ENCODE measurements at places on chromosomes 7 and 10. TPM values are rescaled to one million over a fixed set of nuclear protein-coding genes. Genes with fewer than 3 reads are reported as not detected.

Gene SPAM1
- not detected for total RNA-seq

Gene ABCB4
- total RNA-seq: 3.8 TPM

- DNase-seq: no peak
Measured at GRCh38 chr7:45084901-45085618, 3.7 kb downstream of the NACAD start.

Gene ASB10
- total RNA-seq: not detected

- DNase-seq: no peak
Measured at GRCh38 chr10:112367516-112367915, 6.4 kb upstream of the ACSL5 start.

DNA sequence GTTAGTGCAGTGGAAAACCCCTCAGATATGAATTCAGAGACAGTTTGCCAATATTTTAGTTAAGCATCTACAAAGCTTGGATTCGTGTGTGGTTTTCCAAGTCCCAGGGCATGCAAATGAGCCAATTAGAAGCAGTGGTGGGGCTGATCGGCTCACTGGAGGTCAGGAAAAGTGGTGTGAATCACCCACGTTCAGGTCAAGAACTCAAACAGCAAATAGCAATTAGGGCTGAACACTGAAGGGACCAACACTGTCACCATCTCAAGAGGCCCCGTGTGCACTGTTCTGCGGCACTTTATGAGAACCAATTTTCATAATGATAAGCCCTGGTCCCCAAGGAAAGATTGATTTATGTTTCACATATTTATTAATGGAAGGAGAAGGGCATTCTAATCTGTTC is 68.9 kb downstream of the ADARB2 start:
- no peak for DNase-seq

Gene HTRA1
- 18.8 TPM for total RNA-seq

DNA sequence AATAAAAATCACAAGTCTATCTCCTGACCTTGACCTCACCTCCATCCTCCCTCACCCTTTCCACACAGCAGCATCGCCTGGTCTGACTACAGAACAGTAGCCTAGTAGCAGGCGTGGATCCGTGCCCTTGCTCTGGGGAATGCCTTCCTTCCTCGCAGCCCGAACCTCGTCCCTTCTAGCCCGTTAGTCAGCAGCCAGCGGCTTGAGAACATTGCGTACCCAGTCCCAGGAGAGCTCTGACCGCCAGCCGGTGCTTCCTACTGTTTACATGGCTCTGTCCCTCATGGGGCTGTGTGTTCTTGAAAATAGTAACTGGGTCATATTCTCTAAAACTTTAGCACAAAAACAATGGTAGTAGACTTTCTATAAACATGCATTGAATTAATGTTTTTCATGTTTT is 682.7 kb upstream of the IGFBP3 start:
- no peak for DNase-seq

DNA sequence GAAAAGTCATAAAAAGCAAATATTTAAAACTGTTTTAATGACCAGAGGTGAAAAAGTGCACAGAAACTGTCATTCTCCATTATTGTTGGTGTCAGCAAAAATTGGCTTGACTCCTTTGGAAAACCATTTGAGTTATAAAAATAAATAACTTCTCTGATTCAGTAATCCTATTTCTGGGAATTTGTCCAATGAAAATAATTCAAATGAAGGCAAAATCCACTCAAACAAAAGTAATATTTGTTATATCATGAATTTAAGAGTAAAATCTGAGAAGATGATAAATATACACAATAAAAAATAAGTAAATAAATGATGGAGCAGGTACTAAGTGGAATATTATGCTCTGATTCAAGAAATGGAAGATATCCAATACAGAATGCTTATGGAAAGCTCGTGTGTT is 326.6 kb upstream of the KLF6 start:
- DNase-seq: no peak

DNA sequence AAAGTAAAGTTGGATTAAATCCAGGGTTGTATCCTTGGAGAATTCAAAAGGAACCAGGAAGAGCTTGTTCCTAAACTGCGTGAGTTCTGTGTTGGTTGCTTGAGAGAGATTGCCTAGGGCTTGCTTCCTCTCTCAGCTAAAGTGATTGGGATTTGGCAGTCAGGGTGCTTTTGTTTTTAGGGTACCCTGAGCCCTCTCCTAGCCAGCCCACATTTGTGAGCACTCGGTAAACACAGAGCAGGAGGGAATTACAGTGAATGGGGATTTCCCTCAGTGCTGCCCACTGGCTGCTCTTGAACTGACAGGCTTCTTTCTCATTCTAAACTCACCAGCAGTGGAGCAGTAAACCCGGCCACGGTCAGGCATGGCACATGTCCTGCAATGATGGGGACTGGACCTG is 146.9 kb downstream of the TPST1 start:
- no peak for DNase-seq

GRCh38 chr7:77199013-77199966 is at the start of gene FGL2:
TSS of gene FGL2 (minus strand) at chr7:77199819. CDS start at chr7:77199793, 26 bp downstream.
- DNase-seq: no peak

GRCh38 chr7:128424686-128425275 is 15.0 kb upstream of the IMPDH1 start:
- no peak for DNase-seq

DNA sequence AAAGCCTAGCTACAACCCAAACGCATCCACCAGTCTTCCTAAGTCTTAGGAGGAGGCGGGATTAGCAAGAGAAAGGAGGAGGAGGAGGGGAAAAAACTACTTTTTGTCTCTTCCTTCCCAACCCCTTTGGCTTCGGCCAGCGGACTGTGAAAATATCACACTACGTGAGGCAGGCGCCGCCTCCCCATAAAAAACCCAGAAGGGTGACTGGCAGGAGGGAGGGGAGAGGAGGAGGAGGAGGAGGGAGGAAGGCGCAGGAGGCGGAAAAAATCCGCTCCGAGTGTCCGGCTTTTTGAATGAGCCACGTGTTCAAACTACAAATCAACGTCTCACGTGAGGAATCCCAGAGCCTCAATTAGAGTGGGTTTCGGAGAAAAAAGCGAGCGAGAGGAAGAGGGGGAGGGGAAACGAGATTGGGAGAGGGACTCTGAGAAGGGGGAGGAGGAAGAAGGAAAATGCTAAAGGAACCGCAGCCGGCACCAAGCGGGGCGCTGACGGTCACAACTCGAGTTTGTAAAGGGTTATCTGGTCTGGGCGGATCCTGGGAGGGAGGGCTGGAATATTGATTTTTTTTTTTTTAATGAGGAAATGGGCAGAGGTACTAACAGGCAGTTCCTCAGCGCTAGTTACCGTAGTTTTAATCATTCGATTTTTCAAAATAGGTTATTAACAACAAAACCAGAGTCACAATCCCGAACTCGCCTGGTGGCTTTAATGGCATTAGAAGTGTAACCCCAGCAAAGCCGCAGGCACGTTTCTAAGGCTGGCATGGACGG is at the start of gene IGF2BP3:
Gene IGF2BP3 (minus strand): TSS at position 162 of the 776 bp plus-strand sequence. CDS start 381 bp downstream, outside the sequence.
- no peak for DNase-seq

- no peak for DNase-seq
Measured at GRCh38 chr7:137847568-137848050, 835 bp upstream of the DGKI start.

DNA sequence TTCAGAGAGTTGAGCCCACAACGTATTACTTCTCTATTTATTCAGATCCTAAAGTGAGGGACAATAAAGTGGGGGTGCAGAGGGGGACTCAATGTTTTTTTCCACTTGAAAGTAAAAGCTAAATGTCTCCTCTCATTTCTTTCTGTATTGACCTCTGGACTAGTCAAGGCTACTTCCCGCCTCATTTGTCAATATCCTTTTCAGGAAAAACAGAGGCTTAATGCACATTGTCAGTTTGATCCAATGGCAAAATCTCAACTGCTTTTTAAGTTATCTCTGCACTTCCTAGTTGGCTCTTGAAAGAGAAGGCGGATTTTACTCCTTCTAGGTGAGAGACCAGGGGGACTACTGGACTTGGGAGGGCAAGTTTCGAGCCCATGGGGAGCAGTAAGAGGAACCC is 56.4 kb downstream of the HIPK2 start:
- no peak for DNase-seq

Gene AKR1C3
- total RNA-seq: 1.6 TPM

GRCh38 chr7:106153891-106154449 is 41.9 kb upstream of the SYPL1 start:
- DNase-seq: peak; percentile 88

GRCh38 chr7:100689230-100690135 is 4.6 kb downstream of the GIGYF1 start:
- DNase-seq: no peak

GRCh38 chr7:95330204-95330960 is 6.0 kb upstream of the PON1 start:
- DNase-seq: no peak

DNA sequence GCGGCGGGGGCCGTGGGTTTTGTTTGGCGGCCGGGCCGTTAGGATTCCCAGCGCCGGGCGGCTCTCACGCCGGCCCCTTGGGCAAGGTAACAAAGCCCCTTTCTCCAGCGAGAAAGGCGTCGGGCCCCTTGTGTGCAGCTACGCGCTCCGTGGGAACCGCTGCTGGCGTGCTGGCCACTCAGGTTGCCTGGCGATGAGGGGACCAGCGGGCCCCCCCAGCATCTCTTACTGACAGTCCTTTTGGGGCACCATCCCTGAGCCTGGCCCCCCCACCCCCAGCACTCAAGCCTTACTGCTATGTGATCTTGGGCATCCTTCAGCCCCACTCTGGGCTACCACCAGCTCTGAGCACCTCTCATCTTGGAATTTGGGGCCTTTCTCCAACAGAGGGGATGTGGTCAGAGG is 1.8 kb downstream of the LFNG start:
- no peak for DNase-seq

Gene GPR26
- total RNA-seq: 12.0 TPM

GRCh38 chr7:27316311-27316710 is 73.7 kb downstream of the EVX1 start:
- no peak for DNase-seq

GRCh38 chr7:116731023-116731395 is 59.0 kb downstream of the MET start:
- no peak for DNase-seq

DNA sequence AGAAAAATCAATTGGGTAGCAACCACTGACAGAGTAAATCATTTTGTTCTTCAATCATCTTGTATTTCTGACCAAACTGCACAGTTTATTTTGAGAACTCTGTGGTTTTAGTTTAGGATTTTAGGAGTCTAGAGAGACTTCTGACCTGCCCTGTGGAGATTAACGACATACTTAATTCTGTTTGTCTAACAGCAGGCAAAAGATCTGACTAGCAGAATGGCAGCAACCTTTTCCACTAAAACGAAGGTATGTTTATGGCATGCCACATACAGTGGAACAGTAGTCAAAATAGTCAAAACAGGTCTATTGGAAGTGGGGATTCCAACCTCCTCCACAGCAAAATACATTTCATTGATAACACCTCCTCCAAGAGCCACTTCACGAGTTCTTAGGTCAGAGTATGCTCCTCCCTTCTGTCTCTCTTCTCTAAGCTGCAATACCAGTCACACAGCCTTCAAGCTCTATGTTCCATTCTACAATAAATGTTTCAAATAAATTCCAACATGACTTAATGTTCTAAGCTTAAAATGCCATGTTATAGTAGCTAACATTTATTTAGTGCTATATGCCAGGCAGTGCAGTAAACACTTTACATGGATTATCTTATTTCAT is 34.4 kb downstream of the NRCAM start:
- DNase-seq: no peak

Gene BICC1
- total RNA-seq: 6.4 TPM

- DNase-seq: no peak
Measured at GRCh38 chr10:118449521-118449920, 107.4 kb upstream of the FAM204A start.

- DNase-seq: no peak
Measured at GRCh38 chr7:157775560-157776332, 438.9 kb downstream of the DNAJB6 start.

GRCh38 chr10:132878091-132878729 is 64.2 kb downstream of the CFAP46 start:
- DNase-seq: no peak

Gene CLDN4
- 2.7 TPM for total RNA-seq

GRCh38 chr7:134724606-134725005 is 54.8 kb upstream of the CALD1 start:
- no peak for DNase-seq
